ENCODE measurements at places on chromosomes 13 and 19. TPM values are rescaled to one million over a fixed set of nuclear protein-coding genes. Genes with fewer than 3 reads are reported as not detected.

Gene KLK3
- total RNA-seq = not detected

Gene TIMM50
- total RNA-seq = 46.6 TPM

Gene JAK3
- total RNA-seq = 3.4 TPM

Gene PGLYRP2
- total RNA-seq = not detected

Gene BICRA
- total RNA-seq = 42.1 TPM

Gene TDRD3
- total RNA-seq = 57.6 TPM

Gene TRAPPC5
- 36.9 TPM for total RNA-seq

Gene RASAL3
- 0.82 TPM for total RNA-seq

Gene OR7D2
- total RNA-seq = not detected

Gene ZNF793
- 29.5 TPM for total RNA-seq

Gene EDDM13
- total RNA-seq = not detected

Gene KCNJ14
- 1.6 TPM for total RNA-seq

Gene KLK6
- not detected for total RNA-seq

Gene VPS36
- total RNA-seq = 132 TPM

Gene CACNG8
- total RNA-seq = 0.99 TPM

Gene HSPB6
- total RNA-seq = 14.9 TPM

Gene XRCC1
- total RNA-seq = 32.4 TPM

Gene MISP
- 1.4 TPM for total RNA-seq

Gene TINCR
- 4.8 TPM for total RNA-seq

Gene ZNF808
- 74.4 TPM for total RNA-seq

Gene DKKL1
- total RNA-seq = not detected

Gene RAB11B
- 112 TPM for total RNA-seq

Gene TNPO2
- total RNA-seq = 92.0 TPM

Gene KLHL26
- total RNA-seq = 18.0 TPM

Gene IGSF23
- total RNA-seq = not detected

All from camera-type eye (tissue), 1 donor.